ENCODE measurements at places on chromosomes 7 and 10.

DNA sequence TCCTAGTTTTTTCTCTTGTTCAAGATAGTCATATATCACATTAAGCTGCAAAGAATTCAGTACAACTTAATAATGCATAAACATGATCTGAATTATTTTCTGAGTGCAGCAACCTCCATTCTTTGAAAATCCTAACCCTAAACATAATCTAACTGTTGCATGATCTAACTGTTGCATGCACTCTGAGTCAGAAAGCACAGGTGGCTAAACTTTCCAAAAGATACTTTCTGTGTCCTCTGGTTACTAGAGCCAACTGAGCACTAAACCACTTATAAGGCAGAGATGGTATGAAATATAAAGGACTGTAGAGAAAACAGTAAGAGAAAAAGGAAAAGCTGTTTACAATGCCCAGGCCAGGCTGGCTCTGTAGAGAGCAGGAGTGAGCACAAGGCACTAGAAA, 23.0 kb upstream of the FAM133B start:
- no peak overlapping the region for H3K27ac ChIP-seq
- H3K4me1 ChIP-seq: no peaks in the 10 kb centered on the region
- H3K4me3 ChIP-seq: no peak overlapping the region
- peaks cover 2% of the 10 kb centered on the region for H3K36me3 ChIP-seq
- no peak for DNase-seq

GRCh38 chr10:48234787-48235186, 39.7 kb downstream of the FRMPD2 start:
- no peaks in the 10 kb centered on the region for H3K36me3 ChIP-seq
- no peak overlapping the region for H3K27ac ChIP-seq
- DNase-seq: no peak
- no peak overlapping the region for H3K4me3 ChIP-seq

GRCh38 chr7:68321076-68321639, 1277.1 kb upstream of the AUTS2 start:
- no peak overlapping the region for H3K4me3 ChIP-seq
- H3K27me3 ChIP-seq: no peaks in the 10 kb centered on the region
- H3K36me3 ChIP-seq: no peaks in the 10 kb centered on the region
- H3K27ac ChIP-seq: no peak overlapping the region

- no peaks in the 10 kb centered on the region for H3K4me1 ChIP-seq
- H3K27me3 ChIP-seq: no peaks in the 10 kb centered on the region
Observed at GRCh38 chr7:17029150-17029549, 147.4 kb upstream of the AGR3 start.

DNA sequence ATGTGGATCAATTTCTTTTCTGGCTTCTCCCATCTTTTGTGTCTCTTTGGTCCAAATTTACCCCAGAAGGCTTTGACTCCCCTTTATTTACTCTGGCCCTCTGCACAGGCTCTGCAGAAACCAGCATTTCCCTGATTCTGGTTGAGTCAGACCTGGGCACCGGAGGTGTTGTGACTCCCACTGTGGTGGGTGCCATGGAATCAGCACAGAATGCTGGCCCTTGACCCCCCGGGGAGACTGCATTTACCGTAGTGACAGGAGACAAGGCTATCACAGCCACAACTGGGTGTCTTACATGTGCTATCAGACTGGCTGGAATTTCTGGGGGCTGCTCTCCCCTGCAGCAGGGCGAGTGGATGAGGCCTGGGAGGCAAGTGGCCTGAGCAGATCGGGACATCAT, 37.6 kb downstream of the PLXDC2 start:
- H3K4me3 ChIP-seq: no peak overlapping the region
- no peaks in the 10 kb centered on the region for H3K4me1 ChIP-seq
- no peaks in the 10 kb centered on the region for H3K27me3 ChIP-seq
- H3K36me3 ChIP-seq: peaks cover 3% of the 10 kb centered on the region
- no peak overlapping the region for H3K27ac ChIP-seq

- no peaks in the 10 kb centered on the region for H3K36me3 ChIP-seq
- H3K27me3 ChIP-seq: peaks cover 80% of the 10 kb centered on the region
- DNase-seq: no peak
- H3K4me1 ChIP-seq: peaks cover 19% of the 10 kb centered on the region
Observed at GRCh38 chr7:15684871-15685270, 1.6 kb downstream of the MEOX2 start.

- H3K4me1 ChIP-seq: peaks cover 23% of the 10 kb centered on the region
- H3K4me3 ChIP-seq: peak overlapping the region; percentile 54
- H3K36me3 ChIP-seq: no peaks in the 10 kb centered on the region
- no peak for DNase-seq
Observed at GRCh38 chr10:69572159-69573055, 815 bp downstream of the NEUROG3 start.

All from progenitor cell of endocrine pancreas (in vitro differentiated cells).